WTC11 (cell line): ENCODE measurements at places on chromosomes 7 and 10. TPM values are rescaled to one million over a fixed set of nuclear protein-coding genes. Genes with fewer than 3 reads are reported as not detected.

Gene URGCP
- 18.3 to 20.2 TPM (median 19.5 TPM) in 3 replicates for total RNA-seq

Gene TCAF1
- 39.8 to 52.7 TPM (median 42.0 TPM) in 3 replicates for total RNA-seq

Gene HEPACAM2
- 0.18 TPM in 1 of 3 replicates, not detected in the others for total RNA-seq

Gene AOAH
- total RNA-seq = 0.31 to 0.34 TPM in 2 of 3 replicates, not detected in the other

Gene CPVL
- total RNA-seq = 34.2 to 43.8 TPM (median 42.6 TPM) in 3 replicates

Gene SEMA3E
- 0.76 to 2.5 TPM (median 1.5 TPM) in 3 replicates for total RNA-seq

Gene PLEKHS1
- total RNA-seq = not detected in 3 replicates

Gene PIP4K2A
- total RNA-seq = 37.8 to 47.5 TPM (median 44.5 TPM) in 3 replicates

Gene C10orf67
- 0.07 TPM in 1 of 3 replicates, not detected in the others for total RNA-seq

Gene VAX1
- 0.04 TPM in 1 of 3 replicates, not detected in the others for total RNA-seq

Gene ITPRID1
- 0.98 to 1.4 TPM (median 1.1 TPM) in 3 replicates for total RNA-seq

Gene ARF5
- 167 to 173 TPM (median 171 TPM) in 3 replicates for total RNA-seq

Gene TSPAN13
- 30.4 to 32.7 TPM (median 32.0 TPM) in 3 replicates for total RNA-seq

Gene R3HCC1L
- 14.0 to 15.0 TPM (median 14.7 TPM) in 3 replicates for total RNA-seq

Gene ANKRD2
- total RNA-seq = not detected in 3 replicates

Gene POT1
- 20.2 to 24.7 TPM (median 21.9 TPM) in 3 replicates for total RNA-seq

DNA sequence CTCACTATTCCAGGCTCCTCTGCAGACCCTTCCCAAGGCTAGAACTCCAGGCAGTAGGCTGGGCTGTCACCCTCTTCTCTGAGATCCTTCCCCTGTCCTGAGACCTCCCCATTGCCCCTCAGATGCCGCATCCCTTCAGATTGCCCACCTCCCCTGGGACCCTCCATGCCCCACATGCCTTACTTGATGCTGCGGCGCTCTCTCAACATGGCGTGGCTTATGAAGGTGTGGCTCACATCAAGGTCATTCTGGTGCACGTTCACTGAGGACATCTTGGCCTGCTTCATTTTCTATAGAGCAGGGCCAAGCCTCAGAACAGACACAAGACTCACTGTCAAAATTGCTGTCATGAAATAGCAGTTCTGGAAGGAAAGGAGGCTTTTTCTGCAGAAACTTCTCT lies 34.7 kb upstream of the ZNF716 start:
- DNase-seq = no peak

DNA sequence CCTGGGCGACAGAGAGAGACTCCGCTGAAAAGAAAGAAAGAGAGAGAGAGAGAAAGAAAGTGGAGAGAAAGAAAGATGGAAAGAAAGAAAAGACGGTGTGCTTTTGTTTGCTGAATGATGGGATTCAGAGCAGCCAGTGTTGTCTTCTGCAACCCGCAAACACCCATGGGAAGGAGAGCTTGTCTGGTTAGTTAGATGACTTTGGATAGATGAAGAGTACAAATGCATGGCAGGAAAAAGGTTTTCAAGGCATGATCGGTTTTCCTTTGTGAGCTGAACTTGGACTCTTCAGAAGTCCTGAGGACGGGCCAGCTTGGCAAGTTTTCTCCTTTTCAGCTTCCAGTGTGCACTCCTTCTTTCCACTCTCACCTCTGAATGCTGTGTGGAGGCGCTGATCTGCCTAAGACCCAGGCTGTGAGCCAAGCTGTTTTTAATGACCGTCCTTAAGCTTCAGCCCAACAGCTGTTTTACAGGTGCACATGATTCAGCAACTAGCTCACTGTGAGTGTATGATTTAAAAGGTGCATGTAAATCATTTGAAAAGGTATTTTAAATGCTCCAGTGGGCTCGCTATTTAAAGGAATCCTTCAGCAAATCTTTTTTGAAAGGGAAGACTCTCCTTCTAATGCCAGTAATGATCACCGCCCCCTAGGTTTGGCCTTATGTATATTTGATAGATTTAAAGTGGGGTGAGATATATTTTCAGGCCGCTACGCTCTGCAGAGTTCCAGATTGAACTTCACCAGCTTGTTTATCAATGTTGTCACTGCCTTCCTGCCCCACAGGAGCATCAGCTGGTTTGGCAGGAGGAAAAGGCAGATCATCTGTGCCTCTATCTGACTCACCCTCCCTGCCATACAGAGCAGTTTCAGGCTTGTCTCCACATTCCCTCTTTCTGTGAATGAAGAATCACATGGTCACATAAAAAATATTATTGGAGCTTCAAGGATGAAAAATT lies 115.0 kb downstream of the PLXDC2 start:
- no peak for DNase-seq

- DNase-seq = no peak
These were observed 24.6 kb downstream of the RPP38 start for GRCh38 chr10:15121707-15122106.

GRCh38 chr10:73182568-73182967 lies 14.6 kb downstream of the FAM149B1 start:
- DNase-seq = no peak

DNA sequence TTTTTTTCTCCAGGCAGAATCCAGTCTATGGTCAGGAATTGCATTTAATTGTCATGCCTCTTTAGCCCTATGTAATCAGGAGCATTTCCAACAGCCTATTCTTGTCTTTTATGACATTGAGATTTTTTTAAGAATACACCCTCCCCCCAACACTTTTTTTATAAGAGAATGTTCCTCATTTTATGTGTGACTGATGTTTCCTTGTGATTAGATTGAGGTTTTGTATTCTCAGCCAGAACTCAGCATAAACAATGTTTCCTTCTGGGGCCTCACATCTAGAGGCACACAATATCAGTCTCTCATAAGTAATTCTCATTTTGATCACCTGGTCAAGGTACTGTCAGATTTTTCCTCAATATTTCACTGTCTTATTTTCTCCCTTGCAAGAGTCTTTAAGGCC lies 193.4 kb upstream of the PDE1C start:
- DNase-seq = no peak

GRCh38 chr10:71972746-71973695 lies 8.8 kb downstream of the CHST3 start:
- no peak for DNase-seq

- DNase-seq = no peak
These were observed 852.0 kb upstream of the PHF14 start for GRCh38 chr7:10121631-10122030.

- no peak for DNase-seq
These were observed 110.4 kb downstream of the PKD1L1 start for GRCh38 chr7:47837826-47838225.

DNA sequence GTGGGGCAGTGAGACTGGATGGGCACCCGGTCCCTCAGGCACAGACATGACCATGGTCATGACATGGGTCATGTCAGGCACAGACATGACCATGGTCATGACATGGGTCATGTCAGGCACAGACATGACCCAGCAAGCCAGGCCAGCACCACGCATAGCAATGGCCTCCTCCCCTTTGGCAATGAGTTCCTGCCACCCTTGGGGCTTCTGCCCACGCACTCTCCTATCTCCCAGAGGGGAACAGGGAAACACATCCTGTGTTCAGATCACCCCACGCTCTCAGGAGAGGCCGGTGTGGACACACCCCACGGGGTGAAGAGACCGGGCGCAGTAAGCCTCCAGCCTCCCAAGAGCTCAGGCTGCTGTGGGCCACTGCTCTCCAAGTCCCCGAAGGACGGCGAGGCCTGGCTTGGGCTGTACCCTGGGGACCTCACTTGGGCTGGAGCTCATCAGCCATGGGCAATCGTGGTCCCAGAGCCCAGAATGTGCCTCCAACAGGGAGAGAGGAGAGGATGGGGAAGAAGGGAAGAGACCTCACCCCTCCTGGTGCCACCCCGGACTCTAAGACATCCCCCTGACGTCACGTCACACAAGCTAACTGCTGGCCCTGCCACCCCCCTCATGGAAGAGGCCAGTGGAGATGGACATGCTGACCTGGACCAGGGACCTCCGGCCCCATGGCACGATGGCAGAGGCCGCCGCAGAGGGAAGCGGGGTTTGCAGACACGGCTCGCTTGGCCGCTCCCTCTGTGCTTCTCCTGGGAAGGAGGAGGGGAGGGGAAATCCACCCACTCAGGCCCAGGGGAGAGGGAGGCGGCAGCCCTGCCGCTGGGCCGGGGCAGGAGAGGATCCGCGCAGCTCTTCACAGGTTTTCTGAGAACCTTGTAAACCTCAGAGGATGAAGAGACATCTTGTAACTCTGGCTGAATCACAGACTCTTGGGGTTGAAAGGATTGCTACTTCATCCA lies 269.6 kb downstream of the ELFN1 start:
- no peak for DNase-seq

- no peak for DNase-seq
These were observed 148.2 kb upstream of the TNS3 start for GRCh38 chr7:47730142-47730541.

DNA sequence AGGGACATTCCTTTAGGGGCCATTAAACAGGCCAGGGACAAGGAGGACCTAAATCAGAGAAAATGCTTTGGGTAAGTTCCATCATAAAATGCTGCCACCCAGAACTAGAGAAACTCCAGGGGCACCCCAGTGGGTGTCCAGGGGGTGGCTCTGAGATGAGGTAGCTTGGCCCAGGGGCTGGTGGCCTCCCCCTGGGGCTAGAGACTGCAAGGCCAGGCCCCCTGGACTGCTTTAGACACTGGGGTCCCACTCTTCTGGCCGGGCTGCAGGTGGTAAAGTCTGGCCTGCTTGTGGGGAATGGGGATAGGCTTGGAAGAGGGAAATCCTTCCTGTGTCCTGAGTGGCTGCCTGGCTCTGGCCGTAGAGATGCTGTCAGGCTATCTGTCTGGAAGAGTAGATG lies 169.6 kb upstream of the PODXL start:
- DNase-seq = no peak

GRCh38 chr7:55549457-55549856 lies 22.8 kb downstream of the VOPP1 start:
- no peak for DNase-seq

DNA sequence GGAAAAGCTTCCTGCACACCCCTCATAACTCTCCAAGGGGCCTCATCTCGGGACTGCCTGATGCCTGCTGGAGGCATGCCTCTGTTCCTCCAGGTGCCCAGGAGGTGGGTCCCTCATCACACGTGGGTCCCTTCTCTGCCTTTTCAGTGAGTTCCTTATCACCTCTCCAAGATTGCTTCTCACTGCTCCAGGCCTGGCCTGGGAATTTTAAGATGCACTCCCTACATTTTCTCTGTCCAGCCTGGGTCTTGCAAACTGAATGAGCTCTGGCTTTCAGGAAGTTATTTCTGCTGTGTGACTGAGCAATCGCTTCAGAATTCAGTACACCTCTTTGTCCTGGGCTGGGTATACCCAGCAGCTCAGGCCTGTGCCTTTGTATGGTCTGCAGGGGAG lies 43.8 kb downstream of the LRRC18 start:
- no peak for DNase-seq

GRCh38 chr7:70595370-70595754 lies 536.6 kb upstream of the GALNT17 start:
- no peak for DNase-seq

- no peak for DNase-seq
These were observed 241.9 kb upstream of the SP8 start for GRCh38 chr7:21028599-21028998.

DNA sequence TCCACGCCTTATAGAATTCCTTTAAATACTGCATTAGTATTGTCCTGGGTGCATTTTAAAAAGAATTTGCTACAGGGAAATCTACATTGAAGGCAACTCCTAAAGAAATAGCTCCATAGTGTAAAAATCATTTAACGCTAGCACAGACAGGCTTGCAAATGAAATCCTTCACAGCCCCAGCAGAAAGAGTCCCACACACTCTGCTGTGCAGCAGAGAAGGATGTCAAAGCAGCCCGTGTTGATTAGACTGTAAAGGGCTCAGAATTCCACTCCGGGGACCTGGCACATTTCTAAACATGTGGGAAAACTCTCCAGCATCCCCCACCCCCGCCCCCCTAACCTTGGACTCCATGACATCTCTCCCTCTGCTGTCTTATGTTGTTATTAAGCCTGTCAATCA lies 176.8 kb downstream of the CALN1 start:
- no peak for DNase-seq

DNA sequence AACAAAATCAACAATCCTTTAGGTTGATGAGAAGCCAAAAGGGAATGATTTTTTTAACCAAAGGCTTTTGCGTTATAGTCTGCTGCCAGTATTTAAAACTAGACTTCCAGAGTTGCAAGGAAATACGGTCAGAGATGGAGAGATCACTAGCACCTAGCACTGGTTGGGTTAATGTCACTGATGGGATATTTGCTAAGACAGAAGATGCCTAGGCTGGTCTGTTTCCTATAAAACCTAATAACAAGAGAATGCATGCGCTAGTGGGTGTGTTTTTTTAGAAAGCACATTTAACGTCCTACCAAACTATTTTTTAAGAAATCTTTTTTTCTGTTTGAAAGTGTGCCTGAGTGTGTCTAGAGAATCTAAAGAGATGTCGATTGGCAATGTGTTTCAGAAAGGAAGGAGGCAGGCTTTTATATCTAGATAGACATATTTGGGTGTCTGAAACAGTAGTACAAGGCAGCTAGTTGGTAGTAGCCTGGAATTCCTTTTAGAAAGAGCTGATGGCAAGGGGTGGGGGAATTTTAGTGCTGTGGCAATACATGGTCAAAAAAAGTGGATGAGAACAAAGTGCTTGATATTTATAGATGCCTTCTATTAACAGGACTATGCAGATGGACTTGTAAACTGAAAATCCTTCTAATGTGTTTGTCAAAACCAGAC lies 863 bp downstream of the CALD1 start:
- DNase-seq = no peak

DNA sequence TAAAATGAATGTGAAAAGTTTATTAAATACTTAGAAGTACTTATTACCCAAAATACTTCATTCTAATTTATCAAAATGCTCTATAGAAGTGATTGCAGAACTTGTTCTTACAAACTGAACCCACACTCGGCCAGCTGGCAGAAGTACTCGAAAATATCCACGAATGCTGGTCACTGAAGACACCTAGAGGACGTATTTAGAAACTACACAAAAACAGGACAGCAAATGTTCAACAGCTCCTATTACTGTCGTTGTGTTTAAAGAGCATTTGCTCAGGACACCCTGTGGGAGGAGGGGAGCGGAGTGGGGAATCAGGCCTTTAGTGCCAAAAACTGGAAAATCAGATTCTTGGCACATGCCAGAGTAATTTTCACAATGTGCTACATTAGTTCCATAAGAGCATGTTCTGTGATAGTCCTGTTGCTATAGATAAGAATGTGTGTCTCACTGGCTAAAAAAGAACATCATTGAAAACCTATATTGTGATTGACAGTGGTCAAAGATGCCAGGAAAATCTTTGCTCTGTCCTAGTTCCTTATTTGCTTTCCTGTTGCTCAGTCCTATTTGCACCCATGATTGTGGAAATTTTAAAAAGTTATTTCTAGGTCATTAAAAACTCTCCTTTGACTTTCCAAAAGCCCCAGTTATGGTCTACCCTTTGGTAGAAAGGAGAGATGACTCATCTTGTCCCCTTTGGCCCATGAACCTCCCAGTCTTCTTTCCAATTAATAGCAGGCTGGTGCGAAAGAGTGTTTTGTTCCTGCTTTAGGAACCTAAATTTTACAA lies 49.0 kb upstream of the NRBF2 start:
- peak; percentile 28 for DNase-seq

- no peak for DNase-seq
These were observed 20.3 kb upstream of the PANK1 start for GRCh38 chr10:89665302-89665701.

GRCh38 chr10:65032867-65033769 lies 1511.9 kb downstream of the REEP3 start:
- DNase-seq = no peak
